ENCODE measurements at places on chromosomes 11 and 22.

- no peak for DNase-seq
Measured at GRCh38 chr11:106466521-106467080, 389.1 kb downstream of the AASDHPPT start.

DNA sequence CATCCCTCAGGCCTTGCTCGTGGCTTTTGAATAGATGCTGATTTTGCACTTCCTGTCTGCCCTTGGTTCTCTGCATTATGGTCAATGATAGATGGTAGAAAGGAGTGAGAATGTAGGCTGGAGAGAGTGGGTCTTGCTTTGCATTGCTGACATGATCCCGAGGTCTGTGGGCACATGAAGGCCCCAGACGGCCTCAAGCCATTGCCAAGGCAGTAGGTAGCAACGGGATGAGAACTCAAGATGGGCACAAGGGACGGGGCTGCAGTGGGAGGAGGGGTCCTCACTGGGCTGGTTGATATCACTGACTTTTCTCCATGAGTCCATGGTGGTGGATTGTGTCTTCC lies 54.0 kb downstream of the GAB4 start:
- DNase-seq: no peak

- DNase-seq: no peak
Measured at GRCh38 chr11:16607675-16608644, 130.5 kb upstream of the C11orf58 start.

DNA sequence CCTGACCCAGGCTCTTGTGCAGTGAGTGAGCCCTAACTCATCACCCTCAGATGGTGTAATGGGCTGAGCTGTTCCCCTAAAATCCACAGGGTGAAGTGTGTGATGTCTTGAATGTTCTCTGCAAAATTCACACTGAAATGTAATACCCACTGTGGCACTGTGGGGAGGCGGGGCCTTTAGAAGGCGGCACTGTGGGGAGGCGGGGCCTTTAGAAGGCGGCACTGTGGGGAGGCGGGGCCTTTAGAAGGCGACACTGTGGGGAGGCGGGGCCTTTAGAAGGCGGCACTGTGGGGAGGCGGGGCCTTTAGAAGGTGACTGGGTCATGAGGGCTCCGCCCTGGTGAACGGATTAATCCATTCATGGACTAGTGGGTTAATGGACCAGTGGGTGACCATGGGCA lies 33.0 kb downstream of the CHID1 start:
- no peak for DNase-seq

DNA sequence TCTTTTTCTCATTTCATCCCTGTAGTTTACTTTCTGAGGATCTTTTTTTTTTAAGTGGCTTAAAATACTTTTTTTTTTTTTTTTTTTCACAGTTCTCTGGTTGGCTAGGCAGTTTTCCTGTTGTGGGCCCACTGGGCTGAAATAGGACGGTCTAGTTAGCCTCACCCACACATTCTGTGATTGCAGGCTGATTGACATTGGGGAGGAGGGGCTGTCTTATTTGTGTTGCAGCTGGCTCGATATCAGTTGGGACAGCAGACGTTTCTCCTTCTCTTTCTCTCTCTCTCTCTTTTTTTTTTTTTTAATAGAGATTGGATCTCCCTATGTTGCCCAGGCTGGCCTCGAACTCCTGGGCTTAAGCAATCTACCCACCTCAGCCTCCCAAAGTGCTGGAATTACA lies 6.9 kb downstream of the BCR start:
- peak; percentile 62 for DNase-seq

GRCh38 chr11:120179057-120179672 lies 31.7 kb upstream of the OAF start:
- DNase-seq: no peak

DNA sequence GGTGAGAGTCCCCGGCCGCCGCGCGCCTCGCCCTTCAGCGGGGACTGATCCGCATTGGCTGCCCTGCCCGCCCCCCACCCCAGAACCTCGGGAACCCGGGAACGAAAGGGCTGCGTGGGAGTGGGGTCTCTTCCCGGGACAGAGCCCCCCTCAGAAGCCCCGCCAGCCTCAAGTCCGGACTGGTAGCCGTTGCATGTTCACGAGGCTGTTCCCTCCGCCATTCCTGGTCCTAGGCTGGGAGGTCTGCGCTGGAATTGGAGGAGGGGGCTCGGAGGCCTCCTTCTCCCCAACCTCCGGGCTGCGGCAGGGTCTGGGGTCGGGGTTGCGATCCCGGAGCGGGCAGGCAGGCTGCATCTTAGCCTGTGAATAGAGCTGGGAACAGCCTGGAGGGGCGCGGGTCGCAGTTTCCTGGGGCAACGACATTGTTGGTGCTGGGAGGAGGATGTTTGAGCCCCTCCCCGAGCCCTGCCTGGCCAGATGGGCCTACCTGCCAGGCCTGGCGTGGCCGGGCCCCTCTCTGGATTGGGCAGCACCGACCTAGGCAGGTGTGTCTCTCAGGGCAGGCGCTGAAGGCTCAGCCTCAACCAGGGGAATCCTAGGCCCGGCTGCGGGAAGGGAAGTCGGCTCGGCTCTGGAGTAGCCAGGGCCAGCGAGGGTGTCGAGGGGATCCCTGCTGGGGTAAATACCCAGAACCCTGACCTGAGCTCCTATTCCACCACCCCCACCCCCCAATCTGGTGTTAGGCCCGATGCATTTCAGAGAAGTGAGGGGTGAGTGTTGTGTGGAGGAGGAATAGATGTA lies 670 bp downstream of the MAPK8IP1 start:
- no peak for DNase-seq

GRCh38 chr11:59025097-59025496 lies 61.0 kb upstream of the GLYATL1B start:
- no peak for DNase-seq

Measured in dermis microvascular lymphatic vessel endothelial cell (primary cell).